KBM-7 (cell line): ENCODE measurements at places on chromosomes 13 and 19.

GRCh38 chr13:79282976-79283375, 123.1 kb downstream of the RBM26 start:
- peak; percentile 31 for DNase-seq

DNA sequence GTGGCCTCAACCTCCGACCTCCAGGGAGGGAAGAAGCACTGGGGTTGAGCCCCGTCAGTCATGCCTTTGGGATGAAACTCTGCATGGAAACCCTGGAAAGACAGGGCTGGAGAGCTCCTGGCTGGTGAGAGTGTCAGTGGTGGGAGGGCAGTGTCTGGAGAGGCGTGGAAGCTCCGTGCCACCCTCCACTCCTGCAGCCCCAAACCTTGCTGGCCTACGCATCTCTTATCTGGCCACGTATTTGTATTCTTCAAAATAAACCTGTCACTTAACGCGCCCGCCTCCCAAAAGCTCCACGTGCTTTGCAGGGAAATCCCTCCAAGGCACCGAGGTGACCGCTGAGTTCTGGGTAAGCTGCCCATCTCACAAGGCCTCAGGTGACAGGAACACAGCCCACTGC, 84.3 kb downstream of the TEX29 start:
- no peak for DNase-seq

GRCh38 chr13:82647540-82647939, 1234.7 kb downstream of the SLITRK1 start:
- DNase-seq = no peak

DNA sequence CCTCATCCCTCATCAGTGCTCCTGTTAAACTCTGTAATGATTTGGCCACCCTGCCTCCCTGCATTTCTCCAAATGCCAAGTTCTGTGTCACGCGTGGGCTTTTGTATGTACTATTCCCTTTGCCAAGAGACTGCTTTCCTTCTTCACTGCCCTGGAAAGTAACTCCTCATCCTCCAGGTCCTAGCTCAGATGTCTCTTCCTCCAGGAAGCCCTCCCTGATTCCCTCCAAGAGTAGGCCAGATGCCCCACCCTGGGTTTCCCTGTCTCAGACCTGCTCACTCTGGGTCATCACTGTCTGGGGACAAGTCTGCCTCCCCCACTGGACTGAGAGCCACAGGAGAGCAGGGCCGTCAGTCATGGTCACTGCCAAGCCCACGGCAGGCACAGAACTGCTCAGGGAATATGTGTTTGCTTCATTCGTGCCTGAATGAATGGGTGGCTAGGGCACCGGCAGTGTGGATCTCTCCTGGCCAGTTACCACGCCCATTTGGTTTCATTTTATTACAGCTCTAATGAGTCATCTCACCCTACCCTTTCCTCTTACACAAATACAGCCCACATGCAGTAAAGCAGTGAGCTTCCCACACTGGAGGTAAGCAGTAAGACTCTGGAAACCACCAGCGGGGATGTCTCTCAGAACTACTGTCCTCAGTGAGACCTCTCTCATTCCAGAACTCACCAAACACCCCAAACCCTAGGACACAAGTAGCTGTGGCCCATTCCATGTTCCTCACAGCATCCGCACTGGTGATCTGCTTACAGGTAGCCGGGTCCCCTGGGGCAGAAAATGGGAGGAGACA, 12.1 kb upstream of the GPR4 start:
- DNase-seq = peak; percentile 71

DNA sequence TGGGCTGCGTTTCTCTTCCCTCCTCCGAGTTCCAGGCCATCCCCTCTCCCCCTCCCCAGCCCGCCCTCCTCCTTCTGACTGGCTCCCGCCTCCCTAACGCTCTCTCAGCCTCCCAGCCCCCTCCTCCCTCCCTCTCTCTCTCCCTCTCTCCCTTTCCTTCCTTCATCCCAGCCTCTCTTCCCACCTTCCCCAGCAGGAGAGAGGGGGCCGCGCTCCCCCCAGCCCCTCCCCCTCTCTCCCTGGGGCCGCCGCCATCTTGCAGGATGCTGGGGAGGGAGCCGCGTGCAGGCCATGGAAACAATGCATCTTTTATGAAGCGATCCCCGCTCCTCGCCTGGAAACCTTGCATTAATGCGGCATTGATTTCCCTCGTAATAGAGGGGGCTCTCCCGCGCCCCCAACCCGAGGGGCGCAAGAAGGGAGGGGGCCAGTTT, 42.6 kb upstream of the ADGRL1 start:
- DNase-seq = no peak

GRCh38 chr19:30497034-30497433, 124.8 kb downstream of the ZNF536 start:
- DNase-seq = no peak

- no peak for DNase-seq
Observed at GRCh38 chr13:44899967-44900366, 89.3 kb downstream of the NUFIP1 start.

DNA sequence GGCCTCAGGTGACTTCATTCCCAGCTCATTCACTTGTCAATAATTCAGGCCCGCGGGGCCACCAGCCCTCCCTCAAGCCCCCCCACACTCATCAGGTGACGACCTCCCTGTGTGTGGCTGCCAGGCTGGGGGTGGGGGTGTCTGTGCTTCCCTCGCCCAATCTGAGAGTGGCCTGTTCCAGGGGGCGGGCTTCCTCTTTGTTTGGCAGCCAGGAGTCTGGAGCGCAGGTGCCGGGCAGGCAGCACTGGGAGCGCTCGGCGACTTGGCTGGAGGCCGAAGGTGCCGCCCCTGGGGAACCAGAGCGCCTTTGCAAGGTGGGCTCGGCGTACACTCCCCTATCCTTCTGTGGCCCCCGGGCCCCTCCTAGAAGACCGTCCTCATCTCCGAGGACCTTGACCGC, 5.4 kb upstream of the ZNF98 start:
- no peak for DNase-seq

DNA sequence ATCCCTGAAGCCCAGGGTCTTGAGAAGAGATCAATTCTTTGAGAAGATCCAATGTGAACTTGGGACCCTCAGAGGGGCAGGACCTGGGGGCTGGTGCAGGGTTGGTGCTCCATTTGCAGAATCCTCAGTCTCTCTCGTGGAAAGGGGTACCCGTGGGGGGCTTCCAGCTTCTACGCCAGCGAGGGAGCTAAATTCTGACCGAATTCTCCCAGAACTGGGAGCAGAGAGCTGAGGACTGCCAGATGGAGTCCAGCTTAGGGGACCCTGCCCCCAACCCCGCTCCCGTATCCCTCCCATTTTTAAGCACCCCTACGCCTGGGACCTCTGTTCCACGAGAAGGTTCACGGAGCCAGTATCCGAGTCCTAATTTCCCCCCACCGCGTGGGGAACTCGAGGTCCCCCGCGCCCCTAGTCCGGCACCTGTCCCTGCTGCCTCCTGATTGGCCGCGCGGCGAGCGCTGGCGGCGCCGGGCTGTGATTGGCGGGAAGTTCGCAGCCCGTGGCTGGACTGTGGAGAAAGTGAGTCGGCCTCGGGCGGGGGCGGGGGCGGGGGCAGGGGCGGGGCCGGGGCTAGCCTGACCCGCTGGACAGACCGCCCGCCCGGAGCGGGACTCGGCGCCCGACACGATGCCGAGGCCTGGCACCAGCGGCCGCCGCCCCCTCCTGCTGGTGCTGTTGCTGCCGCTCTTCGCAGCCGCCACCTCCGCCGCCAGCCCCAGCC, 4.4 kb upstream of the LTBP4 start:
- no peak for DNase-seq
